ENCODE measurements at places on chromosomes 4 and X. TPM values are rescaled to one million over a fixed set of nuclear protein-coding genes. Genes with fewer than 3 reads are reported as not detected.

DNA sequence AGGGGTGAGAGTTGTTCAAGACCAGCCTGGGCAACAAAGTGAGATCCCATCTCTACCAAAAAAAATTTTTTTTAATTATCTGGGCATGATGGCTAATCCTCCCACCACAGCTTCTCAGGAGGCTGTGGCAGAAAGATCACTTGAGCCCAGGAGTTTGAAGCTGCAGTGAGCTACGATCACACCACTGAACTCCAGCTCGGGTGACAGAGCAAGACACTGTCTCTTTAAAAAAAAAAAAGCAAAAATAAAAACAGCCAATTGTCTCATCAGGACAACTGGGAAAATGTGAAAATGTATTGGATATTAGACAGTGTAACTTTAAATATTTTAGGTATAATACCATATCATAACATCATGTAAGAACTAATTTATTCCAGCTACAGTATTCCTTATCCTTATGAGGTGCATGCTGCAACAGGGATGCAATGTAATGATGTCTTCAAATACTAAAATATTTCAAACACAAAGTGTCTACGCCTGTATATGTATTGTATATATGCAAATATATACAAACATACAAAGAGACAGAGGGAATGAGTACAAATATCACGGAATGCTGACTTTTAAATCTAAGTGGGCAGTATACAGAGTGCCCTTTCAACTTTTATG is 17.2 kb downstream of the FAM13A start:
- no peaks in the 10 kb centered on the region for H3K36me3 ChIP-seq
- no peaks in the 10 kb centered on the region for H3K27me3 ChIP-seq
- H3K4me3 ChIP-seq, result no peak overlapping the region
- no peaks in the 10 kb centered on the region for H3K4me1 ChIP-seq

The TMSB15C gene
- total RNA-seq, result not detected

GRCh38 chrX:65578346-65578745 is 43.8 kb upstream of the LAS1L start:
- no peaks in the 10 kb centered on the region for H3K4me1 ChIP-seq
- DNase-seq, result no peak
- no peak overlapping the region for H3K27ac ChIP-seq

DNA sequence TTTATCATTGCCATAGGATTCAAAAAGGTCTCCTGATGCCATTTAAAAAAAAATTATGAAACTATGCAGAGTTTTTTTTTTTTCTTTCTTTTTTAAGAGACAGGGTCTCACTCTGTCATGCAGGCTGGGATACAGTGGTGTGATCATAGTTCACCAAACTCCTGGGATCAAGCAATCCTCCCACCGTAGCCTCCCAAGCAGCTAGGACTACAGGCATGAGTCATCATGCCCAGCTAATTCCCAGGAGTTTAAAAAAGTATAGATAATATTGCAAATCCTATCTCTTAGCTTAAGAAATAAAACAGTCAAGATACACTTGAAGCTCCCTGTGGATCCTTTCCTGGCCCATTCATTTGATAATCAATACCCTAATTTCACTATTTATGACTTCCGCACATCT is 58.6 kb upstream of the PRSS48 start:
- H3K4me3 ChIP-seq, result no peak overlapping the region
- peaks cover 9% of the 10 kb centered on the region for H3K36me3 ChIP-seq
- no peaks in the 10 kb centered on the region for H3K27me3 ChIP-seq
- H3K4me1 ChIP-seq, result 0 out of 2 replicates have a peak, but pooled peaks cover 15% of the 10 kb centered on the region
- no peak for DNase-seq

- H3K4me3 ChIP-seq, result no peak overlapping the region
- no peaks in the 10 kb centered on the region for H3K4me1 ChIP-seq
- H3K36me3 ChIP-seq, result no peaks in the 10 kb centered on the region
- no peaks in the 10 kb centered on the region for H3K27me3 ChIP-seq
- H3K27ac ChIP-seq, result no peak overlapping the region
These were observed 122.1 kb downstream of the TBL1X start for GRCh38 chrX:9586992-9587392.

The SHOX gene
- total RNA-seq, result not detected

Measured in HepG2 (cell line).